Stimulated activated CD4-positive, alpha-beta T cell treated with anti-CD3 and anti-CD28 coated beads, Interleukin-4, amount 100 ng/mL, for 4 hours (primary cell): ENCODE measurements at places on chromosomes 5 and 9.

GRCh38 chr9:14345354-14346230 is 31.7 kb upstream of the NFIB start:
- DNase-seq = no peak

DNA sequence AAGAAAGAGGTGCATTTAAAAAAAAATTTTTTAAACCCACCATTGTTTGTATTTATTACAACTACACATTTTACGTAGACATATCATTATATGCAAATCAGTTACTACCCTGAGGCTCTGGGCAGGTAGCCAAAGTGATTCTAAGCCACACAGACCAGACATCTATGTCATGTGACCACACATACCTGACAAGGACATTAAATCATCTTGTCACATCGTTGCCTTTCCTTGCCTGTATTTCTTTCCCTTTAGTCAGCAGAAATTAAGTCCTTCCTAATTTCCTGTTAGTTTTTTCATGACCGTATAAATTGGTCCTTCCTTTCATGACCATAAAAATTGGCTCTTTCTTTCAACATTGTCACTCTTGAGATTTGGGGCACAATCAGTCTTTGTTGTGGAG is 134.2 kb upstream of the MARCHF11 start:
- DNase-seq = no peak

- no peak for DNase-seq
Measured at GRCh38 chr5:156021866-156022265, 305.1 kb upstream of the SGCD start.

- DNase-seq = no peak
Measured at GRCh38 chr9:16134351-16134750, 581.5 kb downstream of the CCDC171 start.

DNA sequence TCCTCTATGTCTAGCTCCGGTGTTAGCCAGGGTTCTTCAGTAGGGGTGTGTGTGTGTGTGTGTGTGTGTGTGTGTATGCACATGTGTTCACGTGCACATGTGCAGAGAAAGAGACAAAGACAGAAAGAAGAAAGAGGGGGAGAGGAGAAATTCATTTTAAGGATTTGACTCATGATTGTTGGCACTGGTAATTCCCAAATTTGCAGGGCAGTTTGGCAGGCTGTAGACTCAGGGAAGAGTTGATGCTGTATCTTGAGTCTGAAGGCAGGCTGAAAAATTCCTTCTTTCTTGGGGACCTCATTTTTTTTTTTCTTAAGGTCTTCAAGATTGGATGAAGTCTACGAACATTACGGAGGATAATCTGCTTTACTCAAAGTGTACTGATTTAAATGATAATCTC is 335.7 kb downstream of the NSG2 start:
- DNase-seq = no peak

GRCh38 chr9:98881836-98882568 is 61.7 kb upstream of the COL15A1 start:
- no peak for DNase-seq

GRCh38 chr9:134306636-134307600 is 19.3 kb upstream of the RXRA start:
- no peak for DNase-seq

GRCh38 chr5:36363744-36364143 is 62.0 kb upstream of the RANBP3L start:
- DNase-seq = no peak

GRCh38 chr5:172834415-172835289 is 601 bp downstream of the ERGIC1 start:
- DNase-seq = no peak

- no peak for DNase-seq
Measured at GRCh38 chr9:108033976-108034964, 544.7 kb upstream of the KLF4 start.

GRCh38 chr9:8713811-8714165 is 914.2 kb upstream of the DMAC1 start:
- no peak for DNase-seq

DNA sequence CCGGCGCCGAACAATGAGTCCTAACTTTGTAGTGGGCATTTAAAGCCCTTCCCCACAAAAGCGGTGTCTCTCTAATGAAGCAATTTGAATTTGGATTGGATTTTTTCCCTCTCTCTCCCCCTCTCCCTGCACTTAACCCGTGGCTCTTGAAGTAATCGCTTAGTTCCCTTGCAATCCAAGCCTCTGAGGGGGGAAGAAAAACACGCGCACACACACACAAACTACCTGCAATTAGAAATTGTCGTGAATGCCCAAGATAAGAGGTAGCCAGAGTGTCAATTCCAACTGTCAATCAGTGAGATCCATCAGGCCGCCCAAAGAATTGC is 1.2 kb downstream of the LHX6 start:
- no peak for DNase-seq

DNA sequence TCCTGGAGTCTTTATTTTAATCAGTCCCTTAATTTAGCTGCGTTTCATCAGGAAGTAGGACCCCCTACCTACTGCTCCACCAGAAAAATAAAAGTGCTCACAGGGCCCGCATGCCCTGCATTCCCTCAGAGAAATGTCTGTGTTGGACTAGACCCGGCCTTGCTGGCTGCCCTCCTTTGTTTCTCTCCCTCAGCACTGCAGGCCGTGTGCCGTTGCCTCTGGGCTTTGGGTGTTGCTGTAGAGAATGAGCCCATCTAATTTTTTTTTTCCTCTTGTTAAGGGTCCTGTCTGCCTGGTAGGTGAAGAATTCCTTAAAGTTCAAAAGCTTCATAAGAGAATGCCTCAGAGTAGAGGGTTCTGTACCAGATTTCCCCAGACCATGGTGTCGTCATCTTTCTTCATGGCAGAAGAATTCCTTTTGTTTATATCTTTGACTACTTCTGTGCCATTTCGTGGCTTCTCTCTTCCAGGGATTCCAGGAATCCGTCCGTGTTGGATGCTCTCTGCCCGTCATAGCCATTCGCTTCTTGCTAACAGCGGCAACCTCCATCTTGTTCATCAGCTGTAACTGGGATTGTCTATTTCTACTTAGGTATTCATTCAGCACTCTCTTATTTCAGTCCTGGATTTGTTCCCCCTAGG is 49.8 kb upstream of the ANGPTL2 start:
- DNase-seq = no peak

- no peak for DNase-seq
Measured at GRCh38 chr9:131530546-131530919, 530 bp downstream of the UCK1 start.

- DNase-seq = no peak
Measured at GRCh38 chr5:1299511-1299850, 4.6 kb upstream of the TERT start.

DNA sequence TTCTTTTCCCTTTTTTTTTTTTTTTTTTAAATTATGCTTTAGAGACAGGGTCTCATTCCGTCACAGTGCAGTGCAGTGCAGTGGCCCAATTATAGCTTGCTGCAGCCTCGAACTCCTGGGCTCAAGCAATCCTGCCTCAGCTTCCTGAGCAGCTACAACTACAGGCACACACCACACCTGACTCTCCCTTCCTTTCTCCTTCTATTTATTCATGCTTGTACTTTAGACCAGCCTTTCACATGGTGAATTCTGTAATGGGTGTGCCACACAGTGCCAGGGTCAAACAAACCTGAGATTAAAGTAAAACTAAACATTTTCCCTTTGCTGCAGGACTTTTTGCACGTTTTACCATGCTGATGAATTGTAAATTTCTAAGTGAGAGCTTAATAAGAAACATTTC is 8.0 kb downstream of the SH3RF2 start:
- no peak for DNase-seq

DNA sequence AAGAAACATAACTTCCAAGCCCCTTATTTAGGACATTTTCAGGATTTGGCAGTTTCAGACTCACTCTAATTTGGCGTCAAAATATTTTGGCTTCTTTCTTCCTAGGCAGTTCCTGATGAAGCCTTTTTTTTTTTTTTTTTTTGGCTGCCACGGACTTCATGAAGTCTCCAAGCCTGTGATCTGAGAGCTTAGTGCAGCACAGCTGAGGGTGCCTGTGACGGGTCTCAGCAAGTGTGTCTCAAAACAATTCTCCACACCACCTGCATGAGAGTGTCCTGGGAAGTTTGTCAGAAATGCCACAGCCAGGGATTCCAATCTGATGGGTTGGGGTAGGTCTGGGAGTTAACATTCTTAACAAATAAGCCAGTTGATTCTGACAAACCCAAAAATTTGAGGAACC is 6.0 kb upstream of the ESM1 start:
- no peak for DNase-seq

GRCh38 chr5:166358127-166358830 is 1933.2 kb upstream of the WWC1 start:
- no peak for DNase-seq

DNA sequence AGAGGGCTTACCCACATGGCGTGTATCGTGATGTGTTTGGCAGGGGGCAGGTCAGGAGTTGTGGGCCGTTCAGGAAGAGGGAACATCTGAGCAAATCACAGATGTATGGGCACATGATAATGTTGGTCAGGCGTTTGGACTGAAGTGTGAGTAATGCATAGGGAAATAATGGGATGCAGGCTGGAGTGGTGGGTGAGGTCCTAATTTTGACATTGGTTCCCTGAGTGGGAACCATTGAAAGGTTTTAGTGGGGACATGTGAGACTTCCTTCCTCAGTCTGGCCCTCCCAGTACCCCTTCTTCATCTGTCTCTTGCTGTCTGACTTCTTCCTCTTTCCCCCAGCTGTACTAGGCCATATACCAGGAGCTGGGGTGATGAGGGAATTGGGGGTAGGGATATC is 7.6 kb downstream of the OTULIN start:
- DNase-seq = no peak

GRCh38 chr5:158999339-158999738 is 100.4 kb downstream of the EBF1 start:
- no peak for DNase-seq

- no peak for DNase-seq
Measured at GRCh38 chr9:94534901-94535300, 20.0 kb upstream of the PCAT7 start.

GRCh38 chr9:292915-293314 is 78.2 kb downstream of the DOCK8 start:
- DNase-seq = no peak

GRCh38 chr5:8461543-8461942 is 592.6 kb downstream of the MTRR start:
- no peak for DNase-seq

- DNase-seq = no peak
Measured at GRCh38 chr5:1911773-1912235, 29.1 kb upstream of the IRX4 start.

- DNase-seq = no peak
Measured at GRCh38 chr9:137189297-137190295, 1.1 kb downstream of the SSNA1 start.

- no peak for DNase-seq
Measured at GRCh38 chr9:103900466-103900865, 193.6 kb upstream of the SMC2 start.

GRCh38 chr5:145403992-145404391 is 431.1 kb downstream of the PRELID2 start:
- no peak for DNase-seq
